ENCODE measurements at places on chromosomes 6 and 20. TPM values are rescaled to one million over a fixed set of nuclear protein-coding genes. Genes with fewer than 3 reads are reported as not detected.

EBF4 gene
- 2.6 TPM for total RNA-seq

FKBP1C gene
- 0.34 TPM for total RNA-seq

DDX43 gene
- 1.00 TPM for total RNA-seq

KCNQ5 gene
- 3.0 TPM for total RNA-seq

CGA gene
- total RNA-seq, result not detected

USP49 gene
- 3.6 TPM for total RNA-seq

EEF1A1 gene
- total RNA-seq, result 43,167 TPM

PKIB gene
- 3.3 TPM for total RNA-seq

PLCB4 gene
- 1.0 TPM for total RNA-seq

SNPH gene
- 9.9 TPM for total RNA-seq

ZC2HC1B gene
- not detected for total RNA-seq

NCOA3 gene
- total RNA-seq, result 36.2 TPM

CAGE1 gene
- under 0.01 TPM for total RNA-seq

CPXM1 gene
- not detected for total RNA-seq

RNF8 gene
- total RNA-seq, result 18.8 TPM

LY86 gene
- total RNA-seq, result not detected

NANP gene
- total RNA-seq, result 7.9 TPM

ARFGAP1 gene
- 45.1 TPM for total RNA-seq

RPN2 gene
- total RNA-seq, result 279 TPM

ADAM33 gene
- total RNA-seq, result not detected

C6orf58 gene
- total RNA-seq, result not detected

GPR63 gene
- 0.68 TPM for total RNA-seq

TMC2 gene
- total RNA-seq, result not detected

CHRNA4 gene
- not detected for total RNA-seq

DEFB113 gene
- not detected for total RNA-seq

C2 gene
- 0.71 TPM for total RNA-seq

C6orf132 gene
- total RNA-seq, result 35.9 TPM

F13A1 gene
- not detected for total RNA-seq

FOXQ1 gene
- 11.0 TPM for total RNA-seq

IP6K3 gene
- not detected for total RNA-seq

VWA7 gene
- 1.00 TPM for total RNA-seq

SLPI gene
- 458 TPM for total RNA-seq

SASH1 gene
- total RNA-seq, result 7.2 TPM

COL21A1 gene
- total RNA-seq, result 9.9 TPM

CBLN4 gene
- not detected for total RNA-seq

PTGIS gene
- not detected for total RNA-seq

KHDC3L gene
- not detected for total RNA-seq

CNKSR3 gene
- total RNA-seq, result 6.5 TPM

DCDC2 gene
- 6.6 TPM for total RNA-seq

HSPA12B gene
- total RNA-seq, result not detected

ATXN1 gene
- total RNA-seq, result 34.8 TPM
